BJ (cell line): ENCODE measurements at places on chromosomes 7 and 10. TPM values are rescaled to one million over a fixed set of nuclear protein-coding genes. Genes with fewer than 3 reads are reported as not detected.

DNA sequence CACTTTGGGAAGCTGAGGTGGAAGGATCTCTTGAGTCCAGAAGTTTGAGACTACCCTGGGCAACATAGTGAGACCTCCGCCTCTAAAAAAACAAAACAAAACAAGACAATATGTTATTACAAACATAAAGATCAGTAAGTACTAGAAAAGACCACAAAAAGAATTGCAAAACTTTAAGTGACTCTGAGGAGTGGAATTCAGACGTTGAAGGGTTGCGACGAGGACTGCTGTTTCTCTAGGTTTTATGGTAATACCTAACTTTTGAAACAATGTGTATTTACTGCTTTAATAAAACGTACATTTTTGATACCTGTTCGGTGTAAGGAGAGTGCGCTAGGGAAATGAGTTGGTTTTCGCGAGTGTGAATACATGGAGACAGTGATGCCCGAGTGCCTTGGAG lies 250.4 kb downstream of the GATA3 start:
- no peak for DNase-seq

GRCh38 chr10:3081383-3081981 lies 14.1 kb downstream of the PFKP start:
- no peak for DNase-seq

GRCh38 chr10:21497177-21497807 lies 28.2 kb downstream of the SKIDA1 start:
- no peak for DNase-seq

- no peak for DNase-seq
Measured at GRCh38 chr7:18768256-18768655, 272.7 kb downstream of the HDAC9 start.

Gene PKD2L1
- polyA plus RNA-seq: not detected in 2 replicates

Gene IL2RA
- not detected in 2 replicates for polyA plus RNA-seq

Gene ATP5MK
- polyA plus RNA-seq: 170 and 324 TPM in 2 replicates

Gene KAZALD1
- polyA plus RNA-seq: 21.4 and 32.4 TPM in 2 replicates
